HuH-7 (cell line): ENCODE measurements at places on chromosomes 12 and 14.
A peak's percentile ranks its signal among the peaks of the same experiment; 100 is the strongest.

- DNase-seq: no peak
Measured at GRCh38 chr12:77891518-77892147, 60.9 kb downstream of the NAV3 start.

- DNase-seq: no peak
Measured at GRCh38 chr12:93090731-93091172, 161.7 kb upstream of the EEA1 start.

DNA sequence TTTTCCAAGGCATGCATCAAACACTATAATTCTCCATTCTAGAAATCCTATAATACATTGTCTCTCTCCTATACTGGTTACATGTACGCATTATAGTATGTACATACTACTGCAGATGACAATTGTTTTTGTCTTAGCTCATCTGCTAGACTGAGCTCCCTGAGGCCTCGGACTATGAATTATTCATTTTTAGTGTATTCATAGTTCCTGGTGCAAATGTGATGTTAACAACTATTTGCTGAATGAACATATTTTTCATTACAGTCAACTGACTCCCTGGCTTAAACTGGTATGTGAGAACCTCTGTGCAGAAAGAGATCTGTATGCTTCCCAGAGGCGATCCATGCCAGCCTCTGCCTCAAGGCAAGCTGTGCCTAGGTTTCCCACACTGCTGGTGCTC is 91.8 kb upstream of the PARP11 start:
- DNase-seq: no peak

DNA sequence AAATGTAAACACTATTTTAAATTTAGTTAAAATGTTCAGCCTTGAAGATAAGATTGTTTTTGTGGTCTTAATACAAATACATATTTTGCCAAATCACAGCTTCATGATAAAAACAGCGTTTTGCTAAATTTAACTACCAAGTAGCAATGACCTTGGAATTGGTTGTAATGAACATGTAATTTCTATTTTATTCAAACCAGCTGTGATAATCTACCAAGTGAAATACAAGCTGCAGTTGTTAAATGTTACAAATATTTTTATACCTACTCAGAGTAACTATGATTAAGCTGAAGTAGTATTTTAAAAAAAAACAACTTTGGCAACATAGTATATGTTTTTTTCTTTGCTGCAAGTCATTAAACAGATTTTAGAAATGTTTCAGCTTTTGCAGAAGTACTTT is 96.2 kb downstream of the CPSF2 start:
- DNase-seq: no peak

DNA sequence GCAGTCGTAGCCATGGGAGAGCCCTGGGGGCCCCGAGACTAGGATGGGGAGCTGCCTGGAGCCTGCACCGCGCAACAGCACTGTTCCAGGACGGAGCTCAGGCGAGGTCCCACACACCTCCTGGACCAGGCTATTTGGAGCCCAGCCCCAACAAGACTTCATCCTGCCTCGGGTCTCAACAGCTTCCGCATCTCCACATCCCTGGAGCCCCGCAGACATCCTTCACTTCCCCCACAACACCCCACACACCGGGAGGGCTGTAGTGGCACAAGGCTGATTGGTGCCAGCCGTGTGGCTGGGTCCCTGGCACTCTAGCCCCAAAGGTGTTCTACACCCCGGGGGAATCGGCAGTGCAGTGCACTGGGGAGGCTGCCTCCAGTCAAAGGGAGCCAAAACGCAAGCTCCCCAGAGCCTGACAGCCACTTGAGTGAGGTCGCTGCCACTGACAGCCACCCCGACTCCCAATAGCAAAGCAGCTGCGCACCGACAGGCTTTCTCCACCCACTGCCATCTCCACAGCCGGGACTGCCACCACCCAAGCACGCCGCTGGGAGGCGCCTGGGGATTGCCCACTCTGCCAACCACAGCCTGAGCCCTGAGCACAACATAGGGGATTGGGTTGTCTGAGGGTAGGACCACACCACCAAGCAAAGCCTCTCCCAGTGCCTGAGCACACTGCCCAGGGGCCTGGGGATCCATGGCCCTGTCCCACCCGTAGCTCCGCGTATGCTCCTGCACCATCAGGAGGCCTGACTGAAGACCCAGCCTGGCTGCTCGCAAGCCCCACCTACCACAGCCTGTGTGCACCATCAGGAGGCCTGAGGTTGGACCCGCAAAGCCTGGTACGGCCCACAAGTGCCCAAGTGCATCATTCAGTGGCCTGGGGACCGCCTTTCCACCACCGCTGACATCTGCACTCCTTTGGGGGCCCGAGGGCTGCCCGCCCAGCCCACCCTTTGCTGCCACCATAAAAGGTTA is 13.2 kb upstream of the KLRF1 start:
- peak; percentile 75 for DNase-seq

DNA sequence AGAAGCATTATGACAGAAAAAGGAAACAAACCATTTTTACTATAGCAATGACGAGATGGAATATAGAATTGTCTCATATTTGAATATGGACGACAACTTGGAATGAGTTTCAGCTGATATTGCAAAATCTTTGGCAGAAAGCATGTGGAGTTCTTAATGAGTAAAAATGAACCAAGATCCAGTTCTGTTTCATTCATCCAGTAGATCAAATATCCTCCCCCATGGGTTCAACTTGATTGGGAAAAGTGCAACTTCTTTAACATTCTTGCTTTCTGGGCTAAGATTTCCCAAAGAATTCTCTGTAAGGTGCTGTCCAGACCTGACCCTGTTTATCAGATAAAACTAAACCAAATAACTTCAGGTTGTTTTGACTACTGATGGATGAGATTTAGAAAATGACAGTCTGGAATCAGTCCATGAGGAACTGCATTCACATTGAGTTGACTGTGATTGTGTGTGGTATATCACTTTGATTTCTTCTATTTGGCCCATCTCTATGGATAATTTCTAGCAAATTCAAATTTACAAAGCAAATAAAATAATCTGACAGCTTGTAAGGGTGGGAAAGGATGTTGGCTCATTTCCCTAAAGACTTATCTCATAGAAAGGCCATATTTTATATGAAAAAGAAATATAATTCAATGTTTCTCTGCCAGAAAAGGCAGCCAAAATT is 267.4 kb downstream of the ADAMTS20 start:
- no peak for DNase-seq

GRCh38 chr14:34843011-34843554 is 32.1 kb downstream of the BAZ1A start:
- no peak for DNase-seq

DNA sequence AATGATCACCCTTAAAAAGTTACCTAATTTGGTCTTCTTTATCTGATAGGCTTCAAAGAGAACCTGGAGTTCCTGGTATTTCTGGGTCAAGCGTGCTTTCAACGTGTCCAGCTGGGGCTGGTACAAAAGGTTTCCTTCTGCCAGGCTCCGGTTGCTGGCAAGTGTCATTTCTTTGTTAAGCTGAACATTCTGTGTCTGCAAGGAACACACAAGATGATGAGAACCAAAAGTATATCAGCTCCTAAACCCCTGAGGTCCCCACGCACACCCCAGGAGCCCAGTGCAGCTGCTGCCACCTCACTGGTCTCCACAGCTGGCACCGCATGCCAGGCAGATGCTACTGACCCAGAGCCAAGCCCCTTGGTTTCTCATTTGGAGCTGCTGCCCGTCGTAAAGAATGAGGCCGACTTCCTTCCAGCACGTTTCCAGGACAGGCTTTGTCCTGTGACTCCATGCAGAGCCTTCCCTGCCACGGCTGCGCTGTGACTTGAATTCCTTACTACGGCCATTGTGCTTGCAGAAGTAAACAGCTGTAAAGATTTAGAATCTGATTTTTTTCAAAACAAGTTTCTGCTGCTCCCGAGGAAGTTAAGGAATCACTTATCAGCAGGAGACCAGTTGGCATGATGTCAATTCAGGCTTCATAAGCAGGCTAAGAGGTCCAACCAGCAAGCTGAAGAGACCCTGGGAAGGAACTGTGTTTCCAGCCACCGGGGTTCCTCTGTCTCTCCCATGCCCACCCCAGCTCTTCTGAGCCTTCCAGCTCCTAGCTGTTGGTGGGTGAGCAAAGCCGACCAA is 24.9 kb downstream of the VPS37B start:
- no peak for DNase-seq

GRCh38 chr14:80491131-80491530 is 279.8 kb upstream of the DIO2 start:
- peak; percentile 12 for DNase-seq

GRCh38 chr14:37443461-37443860 is 151.6 kb downstream of the FOXA1 start:
- DNase-seq: no peak

DNA sequence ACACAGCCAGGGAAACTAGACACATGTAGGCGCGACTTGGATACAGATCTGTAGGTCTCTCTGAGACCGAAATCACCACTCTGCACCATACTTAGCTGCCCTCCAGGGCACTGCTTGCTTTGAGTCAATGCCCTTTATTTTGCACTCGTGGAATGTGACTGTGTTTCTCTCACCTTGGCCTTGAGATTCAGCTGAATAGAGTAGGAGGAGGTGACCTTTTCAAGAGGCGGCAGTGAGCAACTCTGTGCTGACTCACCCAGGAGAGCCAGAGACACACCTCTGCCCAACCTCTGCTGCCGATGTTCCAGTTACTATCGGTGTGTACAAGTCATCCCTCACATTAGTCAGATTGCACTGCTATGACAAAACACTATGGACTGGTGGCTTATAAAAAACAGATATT is 583.4 kb downstream of the VRK1 start:
- DNase-seq: no peak

- no peak for DNase-seq
Measured at GRCh38 chr14:63670692-63671091, 29.0 kb upstream of the WDR89 start.

DNA sequence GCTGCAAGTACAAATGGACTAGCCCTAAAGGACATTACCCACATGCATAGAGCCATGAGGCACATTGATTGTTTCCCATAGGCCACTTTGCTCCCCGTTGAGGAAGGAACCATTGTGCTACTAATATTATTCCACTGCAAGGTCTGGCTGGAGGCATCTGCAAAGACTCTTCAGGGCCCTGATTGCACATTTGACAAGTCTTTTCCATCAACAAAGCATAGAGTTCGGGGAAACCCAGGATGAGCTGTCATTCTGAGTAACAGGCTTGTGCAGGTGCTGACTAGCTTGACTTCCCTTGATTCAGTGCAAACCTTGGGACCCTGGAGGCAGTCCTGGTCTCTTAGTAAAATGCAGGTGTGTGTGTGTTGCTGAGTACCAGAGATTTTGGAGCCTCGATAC is 73.8 kb downstream of the SUSD6 start:
- DNase-seq: no peak

DNA sequence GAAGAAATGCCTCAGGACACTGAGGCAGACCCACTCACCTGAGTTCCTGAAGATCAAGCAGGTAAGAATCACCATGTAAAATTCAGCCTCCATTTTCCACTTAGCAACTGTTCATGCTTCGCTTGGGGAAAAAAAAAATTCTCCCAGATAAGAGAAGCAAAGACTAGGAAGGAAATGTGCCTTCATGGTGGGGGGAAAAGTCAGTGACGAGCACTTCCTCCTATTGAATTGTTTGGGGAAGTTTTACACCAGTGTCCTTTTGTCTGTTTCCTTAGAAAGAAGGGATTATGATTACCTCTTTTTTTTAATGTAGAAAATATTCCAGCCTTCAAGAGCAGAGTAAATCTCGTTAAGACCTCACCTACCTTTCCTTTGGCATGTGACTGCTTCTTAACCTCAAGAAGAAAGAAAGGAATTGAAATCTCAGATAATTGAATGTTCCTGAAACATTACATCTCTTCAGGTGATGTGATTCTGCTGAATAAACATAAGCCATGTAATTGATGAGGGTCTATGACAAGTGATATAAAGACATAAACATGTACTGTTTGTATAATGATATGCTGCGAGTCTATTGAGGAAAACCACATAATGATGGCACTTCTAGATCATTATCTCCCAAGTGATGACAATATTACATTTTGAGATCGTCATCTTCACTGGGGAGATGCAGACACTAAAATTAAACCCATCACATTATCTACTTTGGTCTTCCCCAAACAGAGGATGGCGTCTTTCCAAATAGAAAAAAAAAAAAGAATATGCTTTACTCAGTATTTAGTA is at the start of gene PTPRB:
PTPRB (minus strand) TSS at position 127 of the 783 bp plus-strand sequence; CDS start at position 93, 34 bp downstream.
- no peak for DNase-seq

DNA sequence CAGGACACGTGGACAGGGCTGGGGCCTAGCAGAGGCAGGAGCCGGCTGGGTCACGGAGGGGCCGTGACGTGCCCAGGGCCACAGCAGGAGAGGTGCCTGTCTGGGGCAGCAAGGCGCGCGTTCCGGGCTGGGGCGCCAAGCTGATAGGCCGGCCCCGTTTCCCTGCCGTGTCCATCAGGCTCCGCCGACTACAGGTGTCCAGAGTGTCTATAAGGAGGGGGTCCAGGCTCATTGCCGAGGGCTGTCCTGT is 18.5 kb downstream of the FBRSL1 start:
- DNase-seq: no peak

GRCh38 chr12:22672951-22673350 is 48.0 kb downstream of the ETNK1 start:
- DNase-seq: no peak

GRCh38 chr12:80920006-80920405 is 17.7 kb downstream of the LIN7A start:
- DNase-seq: no peak

DNA sequence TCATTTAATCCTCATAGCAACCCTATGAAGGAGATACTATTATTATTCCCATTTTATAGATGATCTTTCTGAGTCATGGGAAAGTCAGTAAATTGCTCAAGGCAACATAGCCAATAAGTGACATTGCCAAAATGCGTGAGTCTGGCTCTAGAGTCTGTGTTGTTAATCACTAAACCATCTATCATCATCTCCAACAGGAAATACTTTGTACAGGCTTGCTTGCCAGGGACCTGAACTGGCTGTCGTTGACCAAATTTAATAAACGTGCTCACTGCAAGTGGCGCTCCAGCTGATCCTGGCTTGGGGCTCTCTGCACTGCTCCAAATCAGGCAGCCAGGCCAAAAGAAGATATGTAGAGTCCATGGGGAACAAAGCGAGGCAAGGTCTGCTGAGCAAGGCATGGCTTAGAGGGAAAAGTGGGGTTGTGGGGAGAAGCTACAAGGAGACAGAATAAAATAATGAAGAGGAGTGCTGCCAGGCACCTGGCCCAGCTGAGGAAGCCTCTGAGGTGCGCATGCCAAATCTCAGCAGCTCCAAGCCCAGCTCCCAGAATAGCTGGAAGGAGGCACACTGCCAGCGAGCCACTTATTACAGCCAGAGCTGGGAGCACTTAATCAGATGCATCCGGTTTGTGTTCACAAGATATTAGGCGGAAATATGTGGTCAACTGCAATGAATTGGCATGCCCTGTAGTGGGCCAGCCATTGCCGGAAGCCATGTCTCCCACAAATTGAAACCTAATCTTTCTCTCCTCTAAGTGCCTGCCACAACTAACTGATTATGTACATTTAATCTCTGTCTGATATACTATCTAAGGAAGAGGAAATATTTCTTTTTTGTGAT is 43.3 kb upstream of the PTPRO start:
- DNase-seq: no peak

GRCh38 chr12:116646901-116647300 is 87.7 kb downstream of the MAP1LC3B2 start:
- DNase-seq: no peak
